GM13976 (cell line): ENCODE measurements at places on chromosomes 7 and 10.

- no peak for DNase-seq
These were observed 537 bp upstream of the MRPS24 start for GRCh38 chr7:43869867-43870240.

DNA sequence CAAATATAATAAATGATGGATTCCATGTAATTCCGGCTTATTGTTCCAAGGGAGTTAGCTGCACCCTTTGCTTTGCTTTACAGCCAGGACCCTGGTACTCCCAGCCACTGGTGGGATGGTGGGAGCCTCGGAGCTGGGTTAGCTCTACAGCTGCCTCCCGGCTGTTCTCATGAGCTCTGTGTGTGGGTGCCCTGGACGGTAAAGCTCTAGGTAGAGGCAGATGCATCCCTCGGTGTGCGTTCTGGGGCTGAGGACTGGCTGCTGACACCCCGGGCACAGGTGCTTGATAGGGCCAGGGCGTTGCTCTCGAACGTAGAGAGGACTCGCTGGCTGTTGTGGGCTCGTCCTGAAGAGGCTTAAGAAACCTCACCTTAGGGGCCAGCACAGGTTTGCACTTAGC is 50.1 kb downstream of the PFKP start:
- DNase-seq = no peak

DNA sequence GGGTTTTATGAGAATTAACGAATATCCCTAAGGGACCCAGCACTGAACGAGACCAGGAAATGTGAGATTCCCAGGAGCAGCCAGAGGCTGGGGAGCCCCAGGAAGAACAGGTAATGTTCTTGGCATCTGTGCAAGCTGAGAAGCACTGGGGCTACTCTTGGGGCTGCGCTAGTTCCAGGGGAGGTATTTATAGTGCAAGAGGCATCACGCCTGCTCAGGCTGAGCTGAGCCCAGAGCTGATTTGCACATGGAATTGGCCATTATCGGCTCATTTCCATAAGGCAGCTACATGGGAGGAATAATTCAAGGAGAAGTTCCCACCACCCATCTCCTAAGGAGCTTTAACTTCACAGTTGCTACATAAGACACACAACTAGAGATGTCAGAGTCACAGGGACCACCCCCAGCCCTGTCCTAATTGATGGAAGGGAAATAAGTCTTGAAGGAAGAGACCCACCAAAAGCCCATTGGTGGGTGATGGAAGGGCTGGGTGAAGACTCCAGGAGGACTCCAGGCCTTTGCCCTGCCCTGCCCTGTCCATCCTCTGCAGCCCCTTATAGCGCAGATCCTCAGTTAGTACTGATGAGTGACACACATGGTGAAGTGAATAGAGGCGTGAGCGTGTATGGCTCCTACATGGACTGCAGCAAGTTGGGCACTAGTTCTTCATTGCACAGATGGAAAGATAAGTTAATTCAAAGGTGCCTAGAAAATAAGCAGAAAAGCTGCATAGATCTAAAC is 178.9 kb downstream of the GRID1 start:
- DNase-seq = no peak

DNA sequence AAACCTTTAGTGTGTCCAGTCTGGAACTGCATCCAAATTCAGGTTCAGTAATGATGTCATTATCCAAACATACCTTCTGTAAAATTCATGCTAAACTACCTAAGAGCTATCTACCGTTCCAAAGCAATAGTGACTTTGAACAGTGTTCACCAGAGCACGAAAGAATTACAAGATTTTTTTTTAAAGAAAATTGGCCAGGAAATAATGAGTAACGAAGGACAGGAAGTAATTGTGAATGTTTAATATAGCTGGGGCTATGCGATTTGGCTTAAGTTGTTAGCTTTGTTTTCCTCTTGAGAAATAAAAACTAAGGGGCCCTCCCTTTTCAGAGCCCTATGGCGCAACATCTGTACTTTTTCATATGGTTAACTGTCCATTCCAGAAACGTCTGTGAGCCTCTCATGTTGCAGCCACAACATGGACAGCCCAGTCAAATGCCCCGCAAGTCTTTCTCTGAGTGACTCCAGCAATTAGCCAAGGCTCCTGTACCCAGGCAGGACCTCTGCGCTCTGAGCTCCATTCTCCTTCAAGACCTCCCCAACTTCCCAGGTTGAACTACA is 694 bp upstream of the FAS start:
- DNase-seq = no peak

DNA sequence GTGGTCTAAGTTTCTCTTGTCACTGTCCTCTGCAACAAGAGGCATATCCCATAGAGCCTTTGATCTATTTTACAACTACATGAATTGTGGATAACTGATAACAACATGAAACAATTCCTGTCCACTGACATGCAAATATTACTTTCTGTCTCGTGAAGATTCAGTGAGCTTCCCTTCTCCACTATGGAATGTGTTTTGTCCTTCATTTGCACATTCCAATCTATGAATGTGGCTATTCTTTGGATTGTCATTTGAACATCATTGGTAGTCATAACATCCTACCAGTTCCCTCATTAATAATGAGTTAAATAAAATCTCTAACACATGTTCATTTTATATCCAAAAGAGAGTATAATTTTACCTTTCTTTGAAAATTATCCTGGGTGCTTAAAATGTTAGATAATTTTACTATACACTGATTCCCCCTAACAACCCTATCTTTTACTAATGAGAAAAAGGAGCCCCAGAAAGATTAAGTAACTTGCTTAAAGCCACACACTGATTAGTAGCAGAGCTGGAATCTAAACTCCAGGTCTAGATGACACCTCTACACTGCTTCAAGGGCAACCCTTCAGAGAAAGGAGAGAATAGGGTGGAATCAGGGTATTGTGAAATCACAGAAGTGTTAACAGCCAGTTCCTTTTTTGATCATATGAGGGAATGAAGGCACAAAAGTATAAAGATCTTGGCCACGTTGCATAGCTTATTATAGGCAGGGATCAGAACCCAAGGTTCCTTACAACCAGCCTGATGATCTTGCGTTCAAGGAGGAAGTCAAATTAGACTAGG is 39.1 kb downstream of the PDE1C start:
- DNase-seq = no peak

DNA sequence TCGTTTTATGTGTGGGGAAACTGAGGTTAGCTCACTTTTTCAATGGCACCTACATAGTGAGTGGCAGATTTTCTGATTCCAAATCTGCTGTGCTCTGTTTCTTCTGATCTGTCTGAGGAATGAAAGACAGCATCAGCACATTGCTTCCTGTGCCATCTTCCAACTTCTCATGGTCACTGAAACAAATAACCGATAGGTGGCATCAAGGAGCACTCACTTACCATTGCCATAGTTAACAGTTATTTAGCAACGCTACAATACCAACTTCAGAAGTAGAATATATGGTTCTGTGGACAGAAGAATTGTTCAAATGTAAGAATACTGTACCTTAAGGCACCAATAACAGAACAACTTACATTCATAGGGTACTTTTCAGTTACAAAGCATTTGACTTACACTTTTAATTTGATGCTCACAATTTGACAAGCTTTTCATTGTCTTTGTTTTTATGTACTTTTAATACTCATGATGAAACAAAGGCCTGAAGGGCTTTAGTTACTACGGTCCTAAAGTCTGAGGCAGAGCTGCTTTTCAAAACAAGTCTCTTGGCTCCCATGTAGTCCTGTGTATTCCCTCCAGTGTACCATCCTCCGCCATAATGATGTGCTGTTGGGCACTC is 228.9 kb upstream of the TCF7L2 start:
- peak; percentile 32 for DNase-seq

DNA sequence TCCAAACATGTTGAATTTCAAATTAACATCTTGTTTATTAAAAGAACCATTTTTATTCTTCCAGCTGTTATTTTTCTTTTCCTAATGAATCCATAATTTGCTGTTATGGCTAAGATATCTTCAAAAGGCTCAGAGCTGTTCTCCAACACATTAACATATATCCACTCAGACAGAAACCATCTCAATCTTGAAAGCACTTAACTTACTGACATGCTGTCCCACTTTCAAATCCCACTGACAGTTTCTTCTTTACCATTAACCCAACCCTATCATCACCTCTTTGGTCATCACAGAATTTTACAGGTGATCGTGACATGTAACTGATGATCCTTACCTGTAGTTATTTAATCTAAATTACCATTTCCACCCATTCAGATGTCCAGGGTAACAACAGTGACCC is 75.5 kb upstream of the AFAP1L2 start:
- no peak for DNase-seq

DNA sequence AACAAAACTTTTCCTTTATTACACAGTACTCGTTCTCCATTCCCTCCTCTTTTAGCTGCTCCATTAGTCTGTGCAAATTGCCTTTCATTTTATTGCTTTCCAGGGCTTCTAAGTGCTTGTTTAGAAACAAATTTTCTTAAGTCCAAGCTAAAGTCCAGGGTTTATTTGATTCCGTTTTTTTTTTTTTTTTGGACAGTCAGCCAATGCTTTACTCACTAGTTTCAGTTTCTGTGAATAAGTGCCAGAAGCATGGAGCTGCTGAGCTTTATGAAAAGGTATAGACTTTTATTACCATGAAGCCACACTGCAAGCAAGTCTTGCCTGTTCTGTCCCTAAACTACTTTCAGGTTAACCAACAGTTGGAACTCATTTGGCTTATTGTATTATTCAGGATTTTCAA is 455.0 kb downstream of the GFRA1 start:
- no peak for DNase-seq

- no peak for DNase-seq
These were observed 38.3 kb downstream of the GPRIN2 start for GRCh38 chr10:46518028-46518725.

GRCh38 chr7:144786079-144786478 is 49.8 kb downstream of the TPK1 start:
- DNase-seq = no peak

DNA sequence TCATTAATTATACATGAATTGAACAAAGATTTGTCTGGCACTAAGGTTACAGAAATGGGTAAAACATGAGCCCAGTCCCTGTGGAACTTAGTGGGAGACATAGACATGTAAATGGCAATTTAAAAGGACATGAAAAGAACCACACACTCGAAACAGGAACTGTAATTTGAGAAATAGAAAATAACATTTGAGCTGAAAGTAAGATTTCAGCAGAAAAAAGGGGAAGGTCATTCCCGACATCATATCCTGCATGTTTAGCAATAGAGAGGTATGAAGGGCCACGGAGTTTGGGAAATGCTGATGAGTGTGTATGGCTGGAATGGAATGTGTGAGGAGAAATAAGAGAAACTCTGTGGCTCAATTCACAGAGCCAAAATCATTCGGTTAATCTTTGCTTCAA is 175.4 kb upstream of the AHR start:
- no peak for DNase-seq

DNA sequence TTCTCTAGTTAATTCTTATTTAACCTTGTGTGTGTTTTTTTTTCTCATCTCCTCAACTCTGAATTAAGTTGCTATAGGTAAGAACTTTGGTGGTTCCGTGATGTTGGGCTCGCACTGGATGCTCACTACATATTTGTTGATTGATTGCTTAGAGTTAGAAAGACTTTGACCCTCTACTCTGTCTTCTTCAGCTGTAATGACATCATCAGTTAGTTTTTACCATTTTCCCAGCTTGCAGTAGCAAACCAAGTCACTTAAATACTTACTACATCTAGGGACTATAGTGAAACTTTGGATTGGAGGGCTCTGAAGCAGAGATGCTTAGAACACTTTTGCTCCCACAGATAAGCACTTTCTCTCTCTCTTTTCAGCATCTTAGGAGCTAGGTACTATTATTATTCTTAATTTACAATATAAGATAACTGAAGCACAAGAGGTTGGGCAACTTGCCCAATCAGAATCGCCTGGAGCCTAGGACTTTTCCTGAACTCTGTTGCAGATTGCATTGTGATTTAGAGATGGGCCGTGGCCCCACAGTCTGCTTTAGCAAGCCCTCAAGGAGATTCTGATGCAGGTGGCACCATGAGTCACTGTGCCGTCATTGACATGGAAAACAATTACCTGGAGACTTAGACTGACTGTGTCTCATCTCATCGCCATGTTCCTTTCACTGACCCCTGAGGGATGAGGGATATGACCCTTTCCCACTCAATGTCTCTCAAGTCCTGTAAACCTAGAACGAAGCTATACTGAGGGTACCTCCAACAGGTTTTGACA is 471.9 kb upstream of the PODXL start:
- DNase-seq = no peak

GRCh38 chr7:115475206-115475605 is 553.3 kb downstream of the MDFIC start:
- no peak for DNase-seq

GRCh38 chr7:17512181-17512675 is 213.8 kb downstream of the AHR start:
- DNase-seq = no peak

GRCh38 chr7:141243368-141243767 is 169.5 kb downstream of the TMEM178B start:
- no peak for DNase-seq

GRCh38 chr10:5527332-5528200 is 2.8 kb downstream of the CALML3 start:
- no peak for DNase-seq

- DNase-seq = no peak
These were observed 1073.9 kb downstream of the NXPH1 start for GRCh38 chr7:9507290-9507689.
